ENCODE measurements at places on chromosomes 3 and 15.

- DNase-seq: no peak
Measured at GRCh38 chr3:79461129-79461792, 306.5 kb downstream of the ROBO1 start.

DNA sequence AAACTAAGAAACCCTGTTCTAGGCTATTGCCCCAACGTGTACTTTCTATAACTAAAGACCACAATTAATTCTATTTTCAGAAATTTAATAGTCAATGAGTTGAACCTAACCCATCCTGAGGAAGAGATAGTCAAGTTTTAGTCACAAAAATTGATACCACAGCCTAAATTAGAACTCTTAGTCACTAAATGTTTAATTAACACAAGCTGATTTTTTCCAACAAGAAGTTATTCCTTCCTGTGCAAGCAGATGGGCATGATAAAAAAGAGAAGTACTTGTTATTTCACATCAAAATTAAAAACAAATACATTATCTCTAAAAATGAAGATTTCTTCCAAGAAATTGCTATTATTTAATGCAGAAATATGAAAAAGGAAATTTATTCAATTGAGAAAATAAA is 38.4 kb upstream of the TERB2 start:
- DNase-seq: no peak

- DNase-seq: no peak
Measured at GRCh38 chr3:13621381-13622221, 72.7 kb downstream of the FBLN2 start.

GRCh38 chr15:89671687-89672086 is 7.5 kb downstream of the PLIN1 start:
- no peak for DNase-seq

DNA sequence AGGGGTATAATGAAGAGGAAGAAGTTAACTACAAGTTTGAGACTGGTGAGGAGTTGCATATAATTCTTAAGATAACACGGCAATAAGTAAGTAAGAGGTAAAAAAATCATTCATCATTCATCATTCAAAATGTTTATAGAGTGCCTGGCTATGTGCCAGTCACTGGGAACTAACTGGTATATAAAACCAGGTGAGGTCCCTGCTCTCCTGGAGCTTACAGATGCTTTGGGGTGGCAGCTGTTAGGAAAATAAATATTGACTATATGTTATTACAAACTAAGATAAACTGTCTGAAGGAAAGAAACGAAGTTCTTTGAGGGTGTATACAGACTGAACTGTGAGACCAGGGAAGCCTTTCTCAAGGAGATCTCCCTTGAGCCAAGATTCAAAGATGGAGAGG is 2.9 kb downstream of the CASR start:
- DNase-seq: no peak

GRCh38 chr3:150878996-150879575 is 26.2 kb downstream of the MINDY4B start:
- DNase-seq: no peak

DNA sequence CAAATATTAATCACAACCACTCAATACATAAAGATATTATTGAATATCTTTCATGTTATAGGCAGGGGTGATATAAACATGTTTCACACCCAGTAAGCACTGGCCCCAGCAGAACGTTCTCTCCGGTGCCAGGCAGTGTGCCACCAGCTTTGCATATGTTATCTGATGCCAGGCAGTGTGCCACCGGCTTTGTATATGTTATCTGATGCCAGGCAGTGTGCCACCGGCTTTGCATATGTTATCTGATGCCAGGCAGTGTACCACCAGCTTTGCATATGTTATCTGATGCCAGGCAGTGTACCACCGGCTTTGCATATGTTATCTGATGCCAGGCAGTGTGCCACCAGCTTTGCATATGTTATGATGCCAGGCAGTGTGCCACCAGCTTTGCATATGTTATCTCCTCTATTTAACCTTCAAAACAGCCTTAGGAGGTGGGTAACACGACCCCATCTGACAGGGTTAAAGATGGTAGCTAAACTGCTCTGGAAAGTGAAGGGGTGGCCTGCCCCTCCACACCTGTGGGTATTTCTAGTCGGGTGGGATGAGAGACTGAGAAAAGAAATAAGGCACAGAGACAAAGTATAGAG is 6.9 kb downstream of the MUC20 start:
- no peak for DNase-seq

GRCh38 chr3:58606693-58607092 is 29.5 kb upstream of the FAM107A start:
- DNase-seq: no peak

GRCh38 chr3:172343117-172343516 is 105.1 kb downstream of the GHSR start:
- DNase-seq: no peak

GRCh38 chr3:63886858-63887257 is 23.2 kb downstream of the ATXN7 start:
- no peak for DNase-seq

- DNase-seq: no peak
Measured at GRCh38 chr15:55026381-55026780, 170.4 kb downstream of the RSL24D1 start.

GRCh38 chr15:85676342-85677098 is 118.2 kb downstream of the KLHL25 start:
- no peak for DNase-seq

DNA sequence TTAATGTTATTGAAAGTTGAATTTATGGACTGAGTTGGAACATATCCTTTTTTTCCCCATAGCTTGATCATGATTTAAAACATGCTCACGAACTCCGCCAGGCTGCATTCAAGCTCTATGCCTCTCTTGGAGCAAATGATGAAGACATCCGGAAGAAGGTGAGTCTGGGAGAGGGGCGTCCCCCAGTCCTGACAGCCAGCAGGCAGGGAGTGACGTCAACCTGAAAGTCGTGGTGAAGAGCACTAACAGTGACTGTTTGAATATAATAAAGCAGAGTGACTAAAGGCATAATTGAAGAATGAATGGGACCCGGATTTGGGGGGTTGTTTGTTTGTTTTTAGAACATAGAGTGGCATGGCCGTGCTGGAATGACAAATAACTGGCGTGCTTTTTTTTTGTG is 57.9 kb downstream of the ARMC8 start:
- DNase-seq: no peak

GRCh38 chr3:23697416-23697815 is 108.3 kb upstream of the UBE2E1 start:
- no peak for DNase-seq

GRCh38 chr3:177353140-177353539 is 155.9 kb upstream of the TBL1XR1 start:
- no peak for DNase-seq

DNA sequence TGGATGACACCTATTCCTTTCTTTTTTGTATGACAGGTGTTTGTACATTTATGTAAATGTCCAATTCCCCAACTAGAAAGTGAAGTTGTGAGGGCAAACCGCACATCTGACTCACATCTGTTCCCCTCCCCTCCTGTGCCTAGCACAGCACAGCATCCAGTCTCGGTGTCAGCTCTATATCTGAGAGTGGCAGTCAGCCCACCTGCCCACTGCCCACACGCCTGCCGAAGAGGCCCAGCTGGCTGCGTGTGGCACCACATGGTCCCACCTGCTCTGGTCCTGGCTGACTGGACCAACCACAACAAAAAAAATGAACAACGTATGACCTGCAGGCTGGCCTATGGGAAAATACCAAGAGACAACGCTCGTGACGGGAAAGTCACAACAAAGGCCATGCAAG is 62.8 kb downstream of the XXYLT1 start:
- no peak for DNase-seq

DNA sequence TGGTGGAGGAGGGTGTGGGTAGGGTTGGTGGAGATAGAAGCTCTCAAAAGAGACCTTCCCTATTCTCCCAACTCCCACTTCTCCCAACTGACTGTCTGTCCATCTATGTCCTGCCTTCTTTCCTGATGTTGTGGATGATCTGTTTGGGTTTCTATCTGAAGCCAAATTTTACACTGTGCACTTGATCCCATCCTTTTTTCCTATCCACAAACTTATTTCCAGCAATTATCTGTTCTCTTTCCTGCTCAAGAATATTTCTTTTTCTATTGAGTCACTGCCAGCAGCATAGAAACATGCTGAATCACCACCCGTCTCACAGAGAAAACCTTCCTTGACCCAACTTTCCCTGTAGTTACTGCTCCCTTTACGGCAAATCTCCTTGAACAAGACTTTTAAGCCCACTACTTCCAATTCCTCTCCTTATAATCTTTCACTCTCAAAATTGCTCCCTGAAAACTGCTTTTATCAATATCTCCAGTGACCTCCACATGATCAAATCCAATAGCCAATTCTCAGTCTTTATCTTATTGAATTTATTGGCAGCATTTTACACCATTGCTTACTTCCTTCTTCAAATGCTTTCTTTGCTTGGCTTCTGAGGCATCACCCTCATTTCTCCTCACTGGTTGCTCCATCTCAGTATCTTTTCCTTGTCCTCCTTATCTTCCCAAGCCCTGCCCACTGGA is 141.2 kb upstream of the SLC7A14 start:
- DNase-seq: no peak

DNA sequence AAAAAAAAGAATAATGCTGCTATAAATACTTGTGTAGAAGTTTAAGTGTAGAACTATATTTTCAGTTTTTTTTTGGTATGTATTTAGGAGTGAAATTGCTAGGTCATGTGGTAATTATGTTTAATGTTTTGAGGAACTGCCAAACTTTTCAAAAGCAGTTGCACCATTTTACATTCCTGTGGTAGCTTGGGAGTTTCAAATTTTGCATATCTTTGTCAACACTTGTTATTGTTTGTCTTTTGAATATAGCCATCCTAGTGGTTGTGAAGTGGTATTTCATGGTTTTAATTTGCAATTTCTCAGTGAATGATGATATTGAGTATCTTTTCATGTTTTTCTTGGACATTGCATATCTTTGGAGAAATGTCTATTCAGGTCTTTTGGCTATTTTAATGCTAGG is 30.4 kb downstream of the SKIL start:
- no peak for DNase-seq

- DNase-seq: no peak
Measured at GRCh38 chr3:26718315-26718714, 95.7 kb downstream of the LRRC3B start.
